CD4-positive, alpha-beta T cell (primary cell): ENCODE measurements at places on chromosomes 1 and 21.

GRCh38 chr1:246364415-246364941 is 142.6 kb downstream of the SMYD3 start:
- DNase-seq, result no peak

DNA sequence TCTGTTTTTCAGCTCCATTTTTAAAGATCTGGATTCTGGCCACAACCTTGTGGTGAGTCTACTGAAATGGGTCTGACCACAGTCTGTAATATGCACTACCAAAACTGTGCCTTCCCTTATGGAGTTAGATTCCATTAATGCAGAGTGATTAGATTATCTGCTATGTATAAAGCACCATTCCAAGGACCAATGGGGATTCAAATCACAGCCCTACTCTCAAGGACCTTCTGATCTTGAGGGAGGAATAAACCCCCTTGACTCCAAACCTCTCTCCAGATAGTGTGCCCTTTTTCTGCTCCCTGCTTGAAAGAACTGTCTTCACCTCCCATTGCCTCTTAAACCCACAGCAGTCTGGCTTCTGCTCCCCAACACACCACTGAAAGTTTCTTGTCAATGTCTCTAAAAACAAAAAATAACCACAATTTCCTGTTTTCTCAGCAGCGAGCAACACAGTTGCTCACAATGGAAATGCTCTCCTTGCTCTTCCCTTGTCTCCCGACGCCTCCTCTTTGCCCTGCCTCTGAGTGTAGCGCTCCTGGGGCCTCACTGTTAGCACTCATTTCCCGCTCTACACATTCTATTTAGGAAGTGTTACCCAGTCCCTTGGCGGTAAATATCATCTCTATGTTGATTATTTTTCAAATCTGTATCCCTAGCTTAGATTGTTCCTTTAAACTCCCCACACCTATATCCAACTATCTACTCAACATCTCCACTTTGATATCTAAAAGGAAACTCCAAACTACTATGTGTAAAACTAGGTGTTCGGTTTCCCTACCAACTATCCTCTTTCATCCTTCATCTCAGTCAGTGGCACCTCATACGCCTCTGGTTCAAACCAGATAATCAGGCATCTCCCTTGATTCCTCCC is 13.6 kb downstream of the PCNX2 start:
- DNase-seq, result no peak

DNA sequence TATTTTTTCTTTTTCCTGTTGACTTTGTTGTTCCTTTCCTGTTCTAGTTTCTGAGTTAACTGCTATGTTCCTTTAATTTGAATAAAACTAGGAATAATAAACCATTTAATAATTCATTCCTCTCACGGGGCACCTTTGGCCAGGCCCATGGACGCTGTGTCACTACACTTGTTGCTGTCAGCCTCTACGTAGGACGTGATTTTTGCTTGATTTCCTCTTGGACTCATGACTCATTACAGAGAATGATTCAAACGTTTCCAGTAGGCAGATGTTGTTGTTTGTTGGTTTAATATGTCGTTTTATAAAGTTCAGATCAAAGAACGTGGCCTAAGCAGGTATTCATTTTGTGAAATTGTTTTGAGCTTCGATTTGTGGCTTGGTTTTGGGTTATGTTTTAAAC is 9.1 kb upstream of the SLC19A1 start:
- no peak for DNase-seq

DNA sequence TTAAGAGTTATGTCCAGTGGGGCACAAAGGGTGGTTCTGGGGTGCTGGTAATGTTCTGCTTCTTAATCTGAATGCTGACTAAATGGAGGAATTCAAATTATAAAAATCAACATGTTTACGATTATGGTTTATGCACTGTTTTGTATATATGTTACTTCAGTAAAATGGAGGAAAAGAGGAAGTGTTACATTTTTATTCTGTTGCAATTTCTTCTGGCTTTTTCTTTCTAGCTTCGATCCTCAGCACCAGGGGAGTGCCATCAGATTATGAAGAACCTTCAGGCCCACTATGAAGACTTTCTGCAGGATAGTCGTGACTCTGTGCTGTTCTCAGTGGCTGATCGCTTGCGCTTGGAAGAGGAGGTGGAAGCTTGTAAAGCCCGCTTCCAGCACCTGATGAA is 105.5 kb downstream of the MACF1 start:
- DNase-seq, result no peak
